Smooth muscle cell of bladder (primary cell): ENCODE measurements at places on chromosomes 5 and 9. TPM values are rescaled to one million over a fixed set of nuclear protein-coding genes. Genes with fewer than 3 reads are reported as not detected.

Gene GARIN3
- total RNA-seq: not detected in 2 replicates

Gene SLC45A2
- total RNA-seq: 0.14 and 0.18 TPM in 2 replicates

Gene CD74
- 0.85 and 1.8 TPM in 2 replicates for total RNA-seq

Gene C5orf34
- 1.4 TPM in 2 replicates for total RNA-seq

Gene GABRA1
- not detected in 2 replicates for total RNA-seq

Gene CXCL14
- 0.14 and 0.37 TPM in 2 replicates for total RNA-seq

Gene SIT1
- total RNA-seq: not detected in 2 replicates

Gene WDR38
- total RNA-seq: not detected in 2 replicates

Gene ROR2
- 29.4 and 30.0 TPM in 2 replicates for total RNA-seq

Gene C5orf52
- total RNA-seq: not detected in 2 replicates

Gene C9orf153
- total RNA-seq: 0.18 and 0.43 TPM in 2 replicates
